GM04504 (cell line): ENCODE measurements at places on chromosomes 1 and 21.

DNA sequence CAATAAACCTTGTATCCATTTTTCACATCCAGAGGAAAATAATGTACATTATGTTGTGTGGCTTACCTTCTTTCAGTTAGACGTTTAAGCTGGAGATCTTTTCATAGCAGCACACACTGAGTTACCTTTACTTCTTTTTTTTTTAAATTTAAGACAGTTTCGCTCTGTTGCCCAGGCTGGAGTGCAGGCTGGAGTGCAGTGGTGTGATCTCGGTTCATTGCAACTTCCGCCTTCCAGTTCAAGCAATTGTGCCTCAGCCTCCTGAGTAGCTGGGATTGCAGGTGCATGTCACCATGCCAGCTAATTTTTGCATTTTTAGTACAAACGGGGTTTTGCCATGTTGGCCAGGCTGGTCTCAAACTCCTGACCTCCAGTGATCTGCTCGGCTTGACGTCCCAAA is 7.4 kb upstream of the CAMTA1 start:
- no peak for DNase-seq

DNA sequence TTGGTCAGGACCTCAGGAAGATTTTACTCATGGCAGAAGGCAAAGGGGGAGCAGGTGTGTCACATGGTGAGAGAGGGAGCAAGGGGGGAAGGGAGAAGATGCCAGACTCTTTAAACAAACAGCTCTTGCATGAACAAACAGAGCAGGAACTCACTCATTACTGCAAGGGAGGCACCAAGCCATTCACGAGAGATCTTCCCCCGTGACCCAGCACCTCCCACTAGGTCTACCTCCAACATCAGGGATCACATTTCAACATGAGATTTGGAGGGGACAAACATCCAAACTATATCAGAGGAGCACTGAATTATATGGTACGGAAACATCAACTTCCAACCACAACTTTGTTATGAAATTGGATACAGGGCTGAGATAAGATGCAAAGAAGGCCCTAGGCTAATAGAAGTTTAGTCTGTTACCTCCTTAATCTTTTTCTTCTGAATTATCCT is 164.9 kb downstream of the ST6GALNAC3 start:
- no peak for DNase-seq

DNA sequence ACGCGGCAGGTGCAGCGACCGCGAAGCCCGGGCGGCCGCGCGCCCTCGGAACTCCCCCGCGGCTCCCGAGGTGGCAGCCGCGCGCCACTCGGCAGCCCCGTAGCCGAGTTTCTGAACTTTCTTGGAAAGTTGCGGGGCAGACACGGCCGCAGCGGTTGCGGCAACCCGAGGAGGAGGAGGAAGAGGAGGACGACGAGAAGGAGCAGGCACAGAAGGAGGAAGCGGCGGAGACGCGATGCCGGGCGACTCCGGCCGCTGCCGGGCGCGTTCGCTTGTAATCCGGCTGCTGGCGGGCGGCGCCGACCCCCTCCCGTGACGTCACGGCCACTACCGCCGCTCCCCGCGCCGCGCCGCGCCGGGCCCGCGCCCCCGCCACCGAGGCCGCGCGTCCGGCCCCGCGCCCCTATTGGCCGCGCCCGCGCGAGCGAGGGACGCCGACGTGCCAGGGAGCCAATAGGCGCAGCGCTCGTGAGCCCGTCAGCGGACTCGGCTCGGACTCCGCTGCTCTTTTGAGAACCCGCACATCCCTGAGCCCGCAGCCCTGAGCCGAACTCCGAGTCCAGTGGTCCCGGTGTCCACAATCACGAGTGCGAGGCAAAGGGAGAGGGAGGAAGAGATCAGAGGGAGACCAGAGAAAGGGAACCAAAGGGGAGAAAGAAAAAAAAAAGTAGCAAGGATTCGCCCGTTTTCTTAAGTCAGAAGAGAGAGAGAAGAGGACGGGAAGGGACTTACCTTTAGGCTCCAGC is 736 bp upstream of the BARHL2 start:
- DNase-seq: no peak

DNA sequence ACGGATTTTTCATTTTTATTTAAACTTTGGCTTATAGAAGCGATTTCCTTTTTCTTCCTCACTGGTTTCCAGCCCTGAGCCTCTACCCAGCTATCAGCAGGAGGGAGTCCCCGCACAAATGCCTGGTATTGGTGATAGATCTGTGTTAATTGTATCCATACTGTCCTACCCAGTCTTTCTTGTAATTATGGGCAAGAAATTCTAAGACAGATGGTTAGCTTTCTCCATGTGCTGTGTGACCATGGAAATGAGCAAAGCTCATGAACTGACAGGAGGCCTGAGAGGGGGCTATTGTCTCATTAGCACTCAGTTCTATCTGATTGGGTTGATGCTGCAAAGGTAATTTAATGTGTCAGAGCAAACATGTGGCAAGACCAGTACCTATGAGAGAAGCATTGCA is 108.1 kb upstream of the IVNS1ABP start:
- DNase-seq: no peak

DNA sequence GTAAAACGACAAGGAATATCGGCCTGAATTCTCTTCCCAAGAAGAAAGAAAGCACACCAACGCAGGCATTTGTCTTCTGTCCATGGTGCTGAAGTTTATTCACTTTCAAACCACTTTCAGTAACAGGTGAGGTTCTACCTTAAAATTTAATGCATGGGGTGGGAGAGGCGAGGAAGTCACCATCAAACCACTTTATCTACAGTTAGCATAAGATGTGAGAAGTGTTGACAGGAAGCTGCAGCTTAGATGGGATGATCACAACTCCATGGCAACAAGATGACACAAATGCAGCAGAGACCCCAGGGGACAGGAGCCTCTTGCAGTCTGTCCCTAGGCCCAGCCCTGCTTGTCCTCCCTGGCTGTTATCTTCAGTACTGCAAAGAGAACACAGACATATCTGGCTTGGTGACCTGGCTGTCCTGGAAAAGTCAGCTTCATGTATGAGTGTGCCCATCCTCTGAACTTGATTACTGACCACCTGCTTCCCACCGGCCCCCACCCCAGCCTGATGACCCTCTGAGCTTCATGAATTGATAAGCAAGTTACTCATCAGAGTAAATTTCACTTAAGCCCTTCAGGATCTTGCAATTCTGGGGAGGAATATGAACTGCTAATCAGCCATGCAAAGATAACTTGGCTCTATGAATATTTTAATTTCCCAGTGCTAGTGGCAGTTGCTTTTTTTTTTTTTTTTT is 1.8 kb downstream of the NPPA start:
- DNase-seq: no peak

DNA sequence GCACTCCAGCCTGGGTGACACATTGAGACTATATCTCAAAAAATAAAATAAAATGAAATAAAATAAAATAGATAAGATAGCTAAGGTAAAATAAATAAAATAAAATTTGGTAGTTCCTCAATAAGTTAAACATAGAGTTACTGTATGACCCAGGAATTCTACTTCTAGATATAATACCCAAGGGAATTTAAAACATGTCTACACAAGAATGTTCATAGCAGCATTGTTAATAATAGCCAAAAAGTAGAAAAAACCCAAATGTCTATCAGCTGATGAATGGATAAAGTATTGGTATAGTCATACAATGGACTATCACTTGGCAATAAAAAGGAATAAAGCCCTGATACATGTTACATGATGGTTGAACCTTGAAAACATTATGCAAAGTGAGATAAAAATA is 47.8 kb downstream of the CEP350 start:
- DNase-seq: no peak

- no peak for DNase-seq
Observed at GRCh38 chr1:226428348-226428747, 20.5 kb upstream of the PARP1 start.

GRCh38 chr1:171740987-171741871 is 636 bp downstream of the VAMP4 start:
- DNase-seq: no peak

DNA sequence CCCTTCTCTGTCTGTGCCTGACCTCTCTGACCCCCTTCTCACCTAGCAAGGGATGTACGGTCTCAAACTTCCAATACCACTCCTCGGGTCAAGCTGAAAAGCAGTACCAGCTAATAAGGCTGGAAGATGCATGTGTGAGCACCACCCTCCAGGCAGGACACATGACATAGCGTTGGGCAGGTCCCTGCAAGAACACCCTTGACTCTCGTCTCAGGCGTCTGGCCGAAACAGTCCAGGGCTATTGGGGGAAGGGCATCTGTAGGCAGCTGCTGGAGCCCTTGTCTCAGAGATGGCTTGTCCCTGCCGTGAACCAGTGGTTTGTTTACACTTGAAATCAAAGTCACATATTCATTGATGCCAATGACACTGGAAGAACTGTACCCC is 56.5 kb downstream of the CD46 start:
- no peak for DNase-seq

DNA sequence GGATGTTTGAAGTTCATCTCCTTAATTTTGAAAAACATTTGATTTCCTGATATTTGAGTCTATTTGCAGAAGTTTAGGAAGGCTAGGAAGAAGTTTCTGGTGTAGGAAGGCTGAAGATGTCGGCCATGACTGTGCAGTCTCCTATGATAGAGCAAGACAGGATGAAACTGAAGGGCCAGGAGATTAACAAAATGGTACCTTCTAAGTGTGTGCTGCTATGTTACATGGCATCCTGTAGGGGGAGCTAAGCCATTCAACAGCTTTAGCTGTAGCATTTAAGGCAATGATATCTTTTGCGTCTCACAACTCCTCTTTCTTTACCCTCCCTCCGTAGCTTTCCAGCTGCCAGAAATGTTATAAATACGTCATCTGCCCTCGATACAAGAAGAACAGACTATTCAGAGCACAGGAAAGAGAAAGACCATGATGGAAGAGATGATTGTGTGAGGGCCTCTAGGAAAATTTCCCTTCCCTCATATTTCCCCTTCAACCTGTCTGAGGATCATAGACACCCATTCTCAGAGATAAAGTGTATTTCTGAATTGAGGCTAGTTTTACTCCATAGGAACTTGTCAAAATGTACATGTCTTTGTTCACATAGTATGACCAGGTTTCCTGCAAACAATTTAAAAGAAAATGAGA is 61.1 kb downstream of the XCL1 start:
- no peak for DNase-seq

GRCh38 chr1:27821761-27822315 is 8.7 kb upstream of the PPP1R8 start:
- DNase-seq: peak; percentile 10

- DNase-seq: peak; percentile 39
Observed at GRCh38 chr1:109240158-109241152, 8.9 kb upstream of the CELSR2 start.

- no peak for DNase-seq
Observed at GRCh38 chr1:55190109-55190508, 25.1 kb downstream of the USP24 start.

GRCh38 chr1:156033011-156033410 is 12.3 kb upstream of the SSR2 start:
- no peak for DNase-seq

DNA sequence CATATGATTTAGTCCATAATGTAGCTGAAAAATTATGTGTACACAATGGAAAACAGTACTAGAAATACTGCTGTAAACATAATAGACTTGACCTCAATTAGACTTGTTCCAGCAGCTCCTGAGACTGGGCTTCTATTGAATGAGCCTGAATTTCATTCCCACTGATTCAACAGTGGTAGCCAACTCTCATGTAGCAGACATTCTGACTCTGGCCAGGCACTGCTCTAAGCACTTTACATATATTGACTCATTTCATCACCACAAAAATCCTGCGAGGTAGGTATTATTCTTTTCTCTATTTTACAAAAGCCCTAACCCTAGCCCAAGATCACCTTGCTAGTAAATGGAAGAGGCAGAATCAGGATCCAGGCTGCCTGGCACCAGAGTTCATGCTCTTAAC is 12.8 kb upstream of the CTSS start:
- DNase-seq: no peak

DNA sequence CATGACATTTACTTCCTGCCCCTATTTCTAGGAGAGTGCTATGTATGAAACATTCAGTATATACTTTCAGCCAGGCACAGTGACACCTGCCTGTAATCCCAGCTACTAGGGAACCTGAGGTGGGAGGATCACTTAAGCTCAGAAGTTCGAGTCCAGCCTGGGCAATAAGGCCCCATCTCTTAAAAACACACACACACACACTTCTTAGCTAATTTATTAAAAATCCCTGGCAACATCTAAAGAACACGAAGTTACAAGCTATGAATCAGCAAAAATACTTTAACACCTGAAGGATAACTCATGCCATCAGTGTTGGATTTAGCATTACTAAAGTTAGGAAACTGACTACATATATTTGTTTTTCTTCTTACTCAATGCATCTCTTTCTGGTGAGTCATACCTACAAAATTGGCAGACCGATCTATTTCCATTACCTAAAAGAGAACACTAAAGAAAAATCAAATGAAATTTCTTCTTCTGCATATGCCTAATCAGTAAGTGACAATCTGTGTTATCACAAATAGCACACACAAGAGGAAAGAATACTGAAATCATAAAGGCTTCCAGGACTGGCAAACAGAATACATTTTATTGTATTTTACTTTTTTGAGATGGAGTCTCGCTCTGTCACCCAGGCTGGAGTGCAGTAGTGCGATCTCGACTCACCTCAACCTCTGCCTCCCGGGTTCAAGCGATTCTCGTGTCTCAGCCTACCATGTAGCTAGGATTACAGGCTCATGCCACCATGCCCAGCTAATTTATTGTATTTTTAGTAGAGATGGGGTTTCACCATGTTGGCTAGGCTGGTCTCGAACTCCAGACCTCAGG is 41.4 kb downstream of the RNF115 start:
- peak; percentile 45 for DNase-seq

GRCh38 chr1:96236156-96236739 is 485.3 kb upstream of the PTBP2 start:
- peak; percentile 46 for DNase-seq

- DNase-seq: no peak
Observed at GRCh38 chr1:239458144-239458500, 71.8 kb downstream of the CHRM3 start.

- no peak for DNase-seq
Observed at GRCh38 chr1:195376190-195376589, 1232.0 kb downstream of the KCNT2 start.

DNA sequence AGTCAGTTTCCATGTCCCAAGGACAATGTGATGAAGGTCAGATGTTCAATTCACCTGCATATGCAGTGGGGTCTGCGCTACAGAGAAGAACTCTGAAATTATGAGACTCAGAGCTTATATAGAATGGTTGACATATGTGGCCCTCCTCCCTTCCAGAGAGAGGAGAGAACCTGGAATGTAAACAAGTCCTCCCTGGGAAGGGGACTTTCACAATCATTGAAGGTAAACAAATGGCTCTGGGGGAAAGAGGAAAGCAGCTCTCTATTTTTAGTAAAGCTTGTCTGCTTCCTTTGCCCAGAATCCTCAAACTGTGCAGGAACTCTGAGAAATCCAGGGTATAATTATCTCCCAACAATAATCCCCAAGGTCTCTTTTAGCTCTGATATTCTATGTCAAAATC is 9.8 kb downstream of the OVGP1 start:
- no peak for DNase-seq

GRCh38 chr1:210771131-210771530 is 362.8 kb downstream of the KCNH1 start:
- no peak for DNase-seq

DNA sequence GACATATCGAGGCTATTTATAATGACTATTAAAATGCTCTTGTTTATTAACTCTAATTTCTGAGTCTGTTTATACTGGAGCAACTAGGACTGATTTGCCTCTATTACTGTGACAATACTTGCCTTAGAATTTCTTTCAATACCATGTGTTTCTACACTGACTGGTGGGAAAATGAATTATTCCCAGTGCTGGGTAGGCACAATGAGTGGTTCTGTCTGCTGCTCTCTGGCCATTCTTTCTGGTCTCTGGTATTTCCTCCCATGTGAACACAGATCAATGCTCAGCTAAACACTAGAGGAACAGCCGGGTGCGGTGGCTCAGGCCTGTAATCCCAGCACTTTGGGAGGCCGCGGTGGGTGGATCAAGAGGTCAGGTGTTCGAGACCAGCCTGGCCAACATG is 390.5 kb downstream of the PRDM2 start:
- DNase-seq: no peak
